ENCODE measurements at places on chromosomes 4 and X. TPM values are rescaled to one million over a fixed set of nuclear protein-coding genes. Genes with fewer than 3 reads are reported as not detected.

HPGDS gene
- total RNA-seq = 0.98 TPM

FHDC1 gene
- 2.3 TPM for total RNA-seq

XAGE1B gene
- not detected for total RNA-seq

CAPN6 gene
- total RNA-seq = 5.6 TPM

MXRA5 gene
- 2.1 TPM for total RNA-seq

SOWAHD gene
- 1.9 TPM for total RNA-seq

TKTL1 gene
- 0.16 TPM for total RNA-seq

DNA sequence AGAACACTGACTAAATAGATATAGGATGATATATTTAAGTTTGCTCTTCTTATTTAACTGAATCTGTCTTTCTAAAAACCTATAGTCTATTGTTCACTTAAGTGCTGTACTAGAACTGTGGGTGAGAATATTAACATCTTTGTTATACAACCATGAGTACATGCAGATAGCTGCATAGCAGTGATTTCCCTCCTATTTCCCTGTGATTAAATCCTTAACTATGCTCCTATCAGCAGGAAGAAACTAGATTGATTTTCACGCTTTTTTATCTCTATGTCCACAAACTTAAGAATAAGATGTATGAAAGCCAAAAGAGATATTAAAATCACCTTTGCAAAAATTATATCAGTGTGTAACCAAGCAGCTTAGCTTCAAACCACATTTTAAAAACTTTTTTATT, 11.3 kb upstream of the UGT2A3 start:
- DNase-seq = no peak

DNA sequence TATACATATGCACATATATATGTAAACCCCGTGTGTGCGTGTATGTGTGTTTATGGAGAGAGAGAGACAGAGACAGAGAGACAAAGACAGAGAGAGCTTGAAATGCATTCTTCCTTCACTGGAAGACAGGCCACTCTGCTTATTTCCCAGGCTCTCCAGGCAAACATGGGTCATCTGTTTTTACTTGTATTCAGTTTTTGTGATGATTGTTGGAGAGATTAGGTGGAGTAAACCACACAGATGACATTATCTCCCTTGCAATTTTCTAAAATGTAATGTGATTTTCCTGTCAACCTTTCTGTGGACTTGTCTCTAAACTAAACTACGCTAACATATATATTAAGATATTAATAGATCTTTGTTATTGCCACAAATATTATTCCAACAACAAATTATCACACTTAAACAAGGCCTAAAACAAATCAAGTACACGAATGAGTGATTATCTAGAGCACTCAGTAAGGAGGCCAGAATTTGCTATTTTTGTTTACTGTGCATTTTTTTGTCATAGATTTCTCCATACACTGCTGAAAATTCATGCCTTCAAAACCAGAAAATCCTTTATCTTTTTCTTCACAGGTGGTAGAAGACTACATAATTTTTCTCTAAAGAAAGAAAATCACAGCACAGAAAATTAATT, 251.8 kb upstream of the SLIT2 start:
- no peak for DNase-seq

DNA sequence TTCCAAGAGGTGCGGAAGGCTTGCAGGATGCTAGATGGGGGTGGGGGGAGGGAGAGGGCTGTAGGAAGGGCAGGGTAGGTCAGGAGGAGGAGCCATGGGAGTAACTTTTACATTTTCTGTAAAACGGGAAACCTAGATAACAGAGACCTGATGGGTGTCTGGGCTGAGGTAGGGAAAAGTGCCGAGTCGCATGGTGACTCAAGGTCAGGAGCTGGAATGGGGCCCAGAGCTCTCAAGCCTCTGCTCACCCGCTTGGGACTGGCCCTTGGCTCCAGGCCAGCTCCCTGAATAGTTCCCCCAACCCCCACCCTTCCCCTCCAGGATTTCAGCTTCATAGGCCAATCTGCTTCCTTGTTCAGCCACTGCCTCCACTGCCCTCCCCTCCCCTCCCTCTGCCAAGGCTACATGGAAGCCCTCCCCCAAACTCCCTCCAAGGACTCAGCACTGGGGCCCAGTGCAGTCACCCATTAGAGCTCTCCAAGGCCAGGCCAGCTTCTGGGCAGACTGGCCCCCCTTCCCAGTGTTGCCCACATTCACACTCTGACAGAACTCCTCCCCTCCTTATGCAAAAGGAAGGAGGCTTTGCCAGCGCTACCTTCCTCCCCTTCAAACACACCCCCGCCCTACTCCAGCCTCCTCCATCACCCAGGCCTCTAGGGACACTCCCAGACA, 43.6 kb downstream of the TSC22D3 start:
- DNase-seq = peak; percentile 76

- no peak for DNase-seq
Observed at GRCh38 chr4:88779431-88779830, 81.8 kb upstream of the NAP1L5 start.

GRCh38 chr4:65651751-65652150, 18.5 kb downstream of the EPHA5 start:
- DNase-seq = no peak

DNA sequence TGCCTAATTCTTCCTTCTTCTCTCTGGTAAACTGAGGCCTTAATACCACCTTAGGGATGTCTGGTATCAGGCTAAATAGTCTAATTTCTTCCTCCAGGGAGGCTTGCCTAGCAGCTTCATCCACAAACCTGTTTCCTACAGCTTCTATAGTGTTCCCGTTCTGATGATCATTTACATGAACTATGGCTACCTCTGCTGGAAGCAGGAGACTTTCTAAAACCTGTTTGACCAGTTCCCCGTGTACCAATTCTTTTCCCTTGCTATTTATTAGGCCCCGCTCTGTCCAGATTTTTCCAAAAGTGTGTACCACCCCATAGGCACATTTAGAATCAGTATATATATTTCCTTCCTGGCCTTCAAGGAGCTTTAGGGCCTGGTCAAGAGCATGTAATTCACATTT, 5.8 kb upstream of the USP38 start:
- DNase-seq = no peak

DNA sequence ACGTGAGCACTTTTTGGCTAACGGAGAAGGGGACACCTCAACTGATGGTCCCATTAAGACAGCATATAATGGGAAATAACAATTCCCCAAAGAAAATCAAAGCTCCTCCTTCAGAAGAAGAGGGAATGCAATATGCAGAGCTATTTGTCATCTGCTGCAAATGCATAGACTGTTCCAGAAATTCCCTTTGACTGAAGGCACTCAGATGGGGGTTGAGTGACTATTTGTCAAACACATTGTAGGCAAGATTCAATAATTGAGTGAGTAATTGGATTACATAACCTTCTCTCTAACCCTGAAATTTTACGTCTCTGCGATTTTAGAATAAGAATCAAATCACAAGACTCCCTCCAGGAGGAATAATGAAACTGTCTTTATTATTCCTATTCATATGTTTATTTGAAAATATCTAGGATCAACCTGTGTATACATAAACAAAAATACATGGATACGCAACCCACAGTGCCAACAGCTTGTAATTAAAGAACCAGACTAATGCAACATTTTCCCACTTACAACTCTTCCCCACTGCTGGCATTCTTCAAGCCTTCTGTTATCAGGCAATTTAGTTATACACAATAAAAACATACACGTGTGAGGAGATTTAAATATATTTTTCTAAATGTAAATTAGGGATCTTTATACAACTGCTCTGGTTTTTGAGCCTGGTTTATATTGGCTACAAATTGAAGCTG, 256.6 kb downstream of the GBA3 start:
- no peak for DNase-seq

Measured in breast epithelium (tissue), 4 donors.